ENCODE measurements at places on chromosomes 11 and 22.
A peak's percentile ranks its signal among the peaks of the same experiment; 100 is the strongest.

- no peak for DNase-seq
Measured at GRCh38 chr11:76628408-76628947, 42.1 kb downstream of the LRRC32 start.

DNA sequence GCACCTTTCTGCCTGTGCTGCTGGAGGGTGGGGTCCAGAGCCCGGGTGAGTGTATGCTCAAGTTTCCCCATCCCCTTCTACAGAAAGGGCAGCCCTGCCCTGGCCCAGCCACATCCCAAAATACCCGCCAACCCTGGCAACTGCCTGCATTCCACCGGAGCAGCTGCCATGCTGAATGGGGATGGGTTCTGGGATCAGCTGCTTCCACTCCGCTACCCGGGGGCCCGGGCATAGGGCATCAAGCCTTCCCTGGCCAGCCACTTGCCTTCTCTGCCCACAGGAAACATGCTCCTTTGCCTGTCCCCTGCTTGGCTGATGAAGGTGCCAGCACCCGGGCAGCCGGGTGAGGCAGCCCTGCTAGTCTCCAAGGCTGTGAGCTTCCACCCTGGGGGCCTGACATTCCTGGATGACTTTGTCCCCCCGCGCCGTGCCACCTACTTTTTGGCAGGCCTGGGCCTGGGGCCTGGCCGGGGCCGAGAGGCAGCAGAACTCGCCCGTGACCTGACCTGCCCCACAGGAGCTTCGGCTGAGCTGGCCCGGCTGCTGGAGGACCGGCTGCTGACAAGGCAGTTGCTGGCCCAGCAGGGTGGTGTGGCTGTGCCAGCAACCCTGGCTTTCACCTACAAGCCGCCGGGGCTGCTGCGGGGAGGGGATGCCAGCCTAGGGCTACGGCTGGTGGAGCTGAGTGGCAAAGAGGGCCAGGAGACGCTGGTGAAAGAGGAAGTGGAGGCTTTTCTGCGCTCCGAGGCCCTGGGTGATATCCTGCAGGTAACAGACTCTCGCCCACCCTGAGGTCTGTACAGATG is 3.2 kb downstream of the CARNS1 start:
- DNase-seq, result no peak

DNA sequence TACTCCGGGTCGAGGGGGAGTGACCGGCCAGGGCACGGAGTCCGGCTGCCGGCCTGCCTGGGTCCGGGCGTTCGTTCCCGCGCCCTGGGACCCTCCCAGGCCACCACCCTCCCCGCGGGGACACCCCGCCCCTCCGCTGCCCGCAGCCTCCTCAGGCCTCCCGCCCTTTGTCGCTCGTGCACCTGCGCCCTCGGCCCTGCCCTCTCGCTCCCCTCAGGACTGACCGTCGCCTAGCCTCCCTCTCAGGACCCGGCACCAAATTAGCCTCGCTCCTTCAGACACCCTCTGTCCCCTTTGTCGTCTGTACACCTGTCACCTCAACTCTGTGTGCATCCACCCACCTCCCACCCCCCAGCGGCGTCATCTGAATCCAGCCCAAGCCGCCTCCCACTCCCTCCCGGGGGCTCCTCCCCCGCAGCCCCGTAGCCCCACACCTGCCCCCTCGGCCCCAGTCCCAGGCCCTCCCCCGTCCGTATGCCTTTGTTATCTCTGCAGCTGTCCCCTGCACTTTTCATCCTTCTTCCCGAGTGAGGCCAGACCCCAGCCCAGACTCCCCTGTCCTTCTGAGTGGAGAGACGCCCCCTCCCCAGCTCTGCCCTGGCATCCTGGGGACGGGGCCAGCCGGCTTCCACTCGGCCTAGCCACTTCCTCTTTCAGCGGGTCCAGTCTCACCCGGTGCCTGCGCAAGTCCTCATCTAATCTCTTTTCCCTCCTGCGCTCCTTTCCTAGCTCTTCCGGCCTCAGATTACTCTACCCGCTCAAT is 643 bp downstream of the TIGD3 start:
- peak; percentile 49 for DNase-seq

GRCh38 chr11:8801121-8801520 is 109.9 kb upstream of the AKIP1 start:
- DNase-seq, result no peak

DNA sequence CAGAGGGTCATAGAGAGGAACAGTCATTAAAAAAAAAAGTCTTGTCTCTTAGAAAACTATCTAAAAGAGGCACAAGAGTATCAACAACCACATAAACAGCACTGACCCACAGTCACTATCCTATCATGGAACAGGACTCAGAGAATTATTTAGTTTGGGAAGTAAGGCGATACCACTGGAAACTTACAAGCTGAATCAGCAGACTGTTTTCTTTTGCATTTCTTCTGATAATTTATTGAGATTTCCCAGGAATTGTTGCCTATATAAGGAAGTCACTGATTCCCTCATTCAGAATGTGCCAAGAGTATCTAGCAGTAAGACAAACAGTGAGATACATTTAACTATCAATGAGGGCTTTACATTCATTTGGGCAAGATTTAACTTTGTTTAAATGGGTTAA is 304.1 kb downstream of the GUCY1A2 start:
- DNase-seq, result no peak

DNA sequence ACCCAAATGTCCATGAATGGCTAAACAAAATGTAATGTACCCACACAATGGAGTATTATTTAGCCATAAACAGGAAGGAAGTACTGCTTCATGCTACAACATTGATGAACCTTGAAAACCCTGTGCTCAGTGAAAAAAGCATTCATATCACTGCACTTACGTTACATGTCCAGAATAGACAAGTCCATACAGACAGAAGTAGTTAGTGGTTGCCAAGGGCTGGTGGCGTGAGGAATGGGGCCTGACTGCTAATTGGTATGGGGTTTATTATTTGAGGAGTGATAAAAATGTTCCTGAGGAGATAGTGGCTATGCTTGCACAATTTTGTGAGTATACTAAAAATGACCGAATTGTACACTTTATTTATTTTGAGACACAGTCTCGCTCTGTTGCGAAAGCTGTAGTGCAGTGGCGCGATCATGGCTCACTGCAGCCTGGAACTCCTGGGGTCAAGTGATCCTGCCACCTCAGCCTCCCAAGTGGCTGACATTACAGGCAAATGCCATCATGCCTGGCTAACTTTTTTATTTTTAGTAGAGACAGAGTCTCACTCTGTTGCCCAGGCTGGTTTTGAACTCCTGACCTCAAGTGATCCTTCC is 7.7 kb upstream of the SYVN1 start:
- no peak for DNase-seq

All from activated T-helper 1 cell treated with Interleukin-2 at 50 U/mL for 16 hours (primary cell).